ENCODE measurements at places on chromosomes 11 and 22. TPM values are rescaled to one million over a fixed set of nuclear protein-coding genes. Genes with fewer than 3 reads are reported as not detected.

Gene ZMAT5
- polyA plus RNA-seq, result 23.9 TPM

DNA sequence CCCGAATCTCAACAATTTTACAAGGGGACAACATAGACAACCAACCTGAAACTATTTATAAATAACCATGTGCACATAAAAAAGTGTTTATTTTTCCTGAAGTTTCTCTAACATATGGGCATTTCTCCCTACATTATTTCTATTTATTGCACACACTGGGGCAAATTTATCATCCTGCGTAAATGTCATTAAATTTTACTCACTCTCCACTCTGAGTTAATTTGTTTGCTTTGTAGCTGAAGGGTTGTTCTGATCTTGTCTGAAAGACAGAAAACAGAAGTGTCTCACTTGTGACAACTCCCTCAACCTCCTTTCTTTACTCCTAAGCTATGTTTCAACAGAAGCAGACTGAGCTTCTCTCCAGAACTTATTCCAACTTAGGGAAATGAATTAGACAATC is 194.2 kb downstream of the HIPK3 start:
- DNase-seq, result no peak

DNA sequence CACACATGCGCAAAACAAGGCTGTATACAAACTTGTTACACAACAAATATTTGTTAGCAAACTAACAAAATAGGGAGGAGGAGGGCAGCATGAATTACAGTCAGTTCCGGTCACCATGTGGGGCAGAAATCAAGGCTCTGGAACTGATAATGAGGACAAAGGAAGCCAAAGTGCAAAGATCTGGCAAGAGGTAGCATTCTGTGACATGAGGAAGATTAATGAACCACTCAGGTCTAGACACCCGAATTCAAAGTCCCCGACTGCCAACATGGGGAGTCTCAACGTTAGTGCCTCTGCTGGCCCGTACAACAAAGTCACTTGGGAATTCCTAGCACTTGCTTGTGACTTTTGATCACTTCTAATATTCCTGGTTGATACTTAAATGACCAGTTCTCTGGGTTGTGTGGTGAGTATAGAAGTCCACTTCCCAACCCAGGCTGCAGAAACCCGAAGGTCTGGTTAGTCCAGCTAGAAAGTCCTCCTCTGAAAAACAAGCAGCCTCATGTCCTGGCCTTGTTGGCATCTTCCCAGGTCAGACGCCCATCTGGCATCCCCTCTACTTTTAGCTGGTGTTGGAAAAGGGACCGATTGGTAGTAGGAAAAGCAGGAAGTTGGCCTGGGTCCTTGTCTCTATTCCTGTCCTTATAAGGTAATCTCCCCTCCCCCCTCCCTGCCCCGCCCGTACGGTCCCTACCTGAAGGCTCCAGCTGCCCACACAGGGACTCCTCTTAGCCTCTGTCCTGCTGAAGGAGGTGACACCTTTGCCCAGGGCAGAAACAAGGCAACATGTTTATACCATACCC is 1.6 kb downstream of the SUN2 start:
- peak; percentile 49 for DNase-seq

GRCh38 chr22:21937041-21937820 is 15.4 kb downstream of the PPM1F start:
- peak; percentile 37 for DNase-seq

Gene MFRP
- polyA plus RNA-seq, result not detected
